ENCODE measurements at places on chromosomes 2 and 18. TPM values are rescaled to one million over a fixed set of nuclear protein-coding genes. Genes with fewer than 3 reads are reported as not detected.

SATB2 gene
- total RNA-seq = 1.3 TPM

SDC1 gene
- total RNA-seq = 5.9 TPM

LRRTM4 gene
- total RNA-seq = not detected

UGT1A3 gene
- not detected for total RNA-seq

PROKR1 gene
- not detected for total RNA-seq

SOCS6 gene
- total RNA-seq = 29.7 TPM

UGT1A1 gene
- not detected for total RNA-seq

HNRNPA3 gene
- total RNA-seq = 44.4 TPM

HOXD8 gene
- total RNA-seq = 24.8 TPM
